RWPE1 (cell line): ENCODE measurements at places on chromosomes 2 and 18.

GRCh38 chr2:10413991-10414451, 34.1 kb downstream of the ODC1 start:
- peak; percentile 61 for DNase-seq

GRCh38 chr2:106833256-106833655, 52.7 kb downstream of the ST6GAL2 start:
- no peak for DNase-seq

- DNase-seq, result no peak
Observed at GRCh38 chr2:70888923-70889715, 46.6 kb upstream of the ATP6V1B1 start.

- DNase-seq, result peak; percentile 0
Observed at GRCh38 chr2:210584834-210585233, 28.4 kb downstream of the CPS1 start.

DNA sequence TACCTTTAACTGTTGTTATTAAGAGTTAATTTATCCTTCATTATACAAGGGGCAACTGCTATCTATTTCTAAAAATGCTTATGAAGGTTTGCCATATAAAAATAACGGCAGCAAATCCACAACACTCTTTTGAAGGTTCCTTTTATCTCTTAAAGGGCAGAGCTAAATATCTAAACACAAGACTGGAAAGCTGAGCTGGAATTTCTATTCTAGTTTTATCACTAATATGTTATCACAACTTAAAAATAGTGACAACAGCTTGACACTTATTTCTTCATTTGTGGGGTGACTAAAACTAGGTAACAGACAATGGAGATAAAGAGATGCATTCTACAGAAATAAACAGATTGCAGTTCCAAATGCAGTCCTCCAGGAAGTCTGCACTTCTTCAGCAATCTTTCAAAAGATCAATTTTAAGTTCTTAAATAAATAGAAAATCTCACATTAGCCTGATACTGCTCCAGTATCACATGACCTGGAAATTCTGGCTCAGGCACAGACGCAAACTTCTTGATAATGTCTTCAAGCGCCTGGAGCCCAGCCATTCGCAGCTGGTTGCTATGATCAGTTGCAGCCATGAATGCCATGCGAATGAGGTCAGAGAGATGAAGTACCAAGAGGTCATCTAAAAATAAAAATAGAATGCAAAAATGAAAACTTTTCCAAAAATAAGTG, 54.0 kb upstream of the STRN start:
- no peak for DNase-seq

DNA sequence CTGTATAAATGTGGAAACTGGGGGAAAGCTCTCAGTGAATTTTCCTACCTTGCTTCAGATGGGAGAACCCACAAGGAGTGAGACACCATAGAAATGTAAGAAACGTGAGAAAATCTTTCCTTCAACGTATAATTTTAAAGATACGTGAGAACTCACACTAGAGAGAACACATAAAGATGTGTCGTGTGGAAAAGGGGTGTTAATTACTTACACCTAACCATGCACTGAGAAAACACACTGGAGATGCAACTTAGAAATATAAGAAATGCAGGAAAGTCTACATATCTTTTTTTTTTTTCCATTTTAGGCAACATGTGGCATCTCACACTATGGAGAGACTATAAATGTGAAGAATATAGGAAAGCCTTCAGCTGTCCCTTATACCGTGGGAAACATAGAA, 352.9 kb upstream of the NETO1 start:
- DNase-seq, result no peak

DNA sequence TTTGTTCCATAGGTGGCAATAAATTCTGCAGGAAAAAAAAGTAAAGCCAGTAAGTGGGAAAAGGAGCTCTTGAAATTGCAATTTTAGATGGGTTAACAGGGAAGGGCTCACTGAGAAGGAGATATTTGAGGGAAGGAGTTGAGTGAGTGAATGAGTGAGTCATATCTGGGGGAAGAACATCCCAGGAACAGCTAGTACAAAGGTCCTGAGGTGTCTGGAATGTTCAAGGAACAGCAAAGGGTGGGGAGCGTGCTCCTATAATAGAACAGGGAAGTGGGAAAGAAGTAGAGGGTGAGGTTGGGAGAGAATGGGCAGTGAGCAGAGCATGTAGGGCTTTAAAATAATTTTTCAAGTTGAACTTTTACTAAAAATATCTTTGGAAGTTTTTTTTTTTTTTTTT, 68.0 kb upstream of the PSME4 start:
- DNase-seq, result no peak

GRCh38 chr2:108266218-108266617, 22.5 kb upstream of the SULT1C2 start:
- DNase-seq, result no peak

DNA sequence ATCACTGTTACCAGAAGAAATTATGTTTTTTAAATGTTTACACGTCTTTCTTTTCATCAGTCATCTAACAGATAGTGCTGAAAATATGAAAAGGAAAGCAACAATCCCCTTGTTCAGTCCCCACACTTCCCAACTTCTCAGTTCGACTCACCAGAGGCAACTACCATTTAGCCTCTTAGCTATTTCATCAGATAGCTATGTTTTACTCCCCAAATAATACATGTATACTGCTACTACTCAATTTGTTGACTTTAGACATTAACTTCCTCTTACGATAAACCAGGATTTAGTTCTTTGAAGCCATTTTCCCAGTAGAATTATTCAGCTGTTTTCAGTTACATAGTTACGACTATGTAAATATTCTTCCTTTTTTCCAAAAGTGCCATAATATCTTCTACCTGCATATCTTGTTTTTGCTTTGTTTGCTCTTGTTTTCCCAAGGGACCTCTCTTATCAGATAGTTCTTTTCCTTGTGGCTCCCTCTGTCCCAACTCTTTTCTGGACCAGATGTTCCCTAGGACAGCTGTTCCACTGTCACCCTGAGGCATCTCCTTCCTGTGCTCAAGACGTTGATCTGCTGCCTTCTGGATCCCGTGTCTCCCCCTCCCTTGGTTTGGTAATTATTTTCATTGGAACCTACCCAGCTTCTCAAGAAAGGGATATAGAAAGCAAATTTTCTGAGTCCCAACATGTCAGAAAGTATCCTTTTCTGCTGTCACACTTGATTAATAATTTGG, 289.3 kb upstream of the TANK start:
- DNase-seq, result no peak
